Left ventricle myocardium superior (tissue), 1 donor: ENCODE measurements at places on chromosomes 1 and 21. TPM values are rescaled to one million over a fixed set of nuclear protein-coding genes. Genes with fewer than 3 reads are reported as not detected.

Gene ATP1A4
- total RNA-seq = not detected

DNA sequence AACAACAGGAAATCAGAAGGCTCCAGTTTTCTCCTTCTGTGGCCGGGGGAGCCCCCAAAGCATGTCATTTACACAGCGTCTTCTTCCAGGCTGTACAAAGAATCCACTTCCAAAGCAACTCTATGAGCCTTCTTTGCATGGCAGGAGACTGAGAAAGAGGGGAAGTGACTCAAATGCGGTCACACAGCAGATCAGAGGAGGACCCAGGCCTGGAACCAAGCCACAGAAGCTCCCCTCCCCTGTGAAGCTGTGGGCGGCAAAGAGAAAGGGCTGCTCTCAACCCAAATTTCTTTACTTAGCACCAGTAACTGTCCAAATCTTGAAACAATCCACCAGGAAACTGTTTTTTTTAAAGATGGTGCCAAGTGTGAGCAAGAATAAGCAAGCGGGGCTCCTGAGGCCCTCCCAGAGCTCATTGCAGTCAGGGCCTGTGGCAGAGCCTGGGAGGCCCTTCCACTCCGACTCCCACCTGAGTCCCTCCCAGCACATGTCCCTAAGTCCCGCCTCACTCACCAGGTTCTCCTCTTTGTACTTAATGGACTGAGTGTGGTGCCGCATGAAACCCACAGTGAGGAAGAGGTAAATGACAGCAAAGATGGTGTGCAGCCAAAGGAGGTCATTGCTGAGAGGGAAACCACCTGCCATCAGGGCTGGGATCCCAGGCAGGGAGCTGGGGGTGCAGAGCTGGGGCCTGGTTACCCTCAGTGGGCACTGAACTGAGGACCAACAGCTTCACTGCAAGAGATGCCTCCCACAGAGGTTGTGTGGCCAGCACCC is 15.9 kb downstream of the TMEM63A start:
- peak; percentile 13 for DNase-seq

DNA sequence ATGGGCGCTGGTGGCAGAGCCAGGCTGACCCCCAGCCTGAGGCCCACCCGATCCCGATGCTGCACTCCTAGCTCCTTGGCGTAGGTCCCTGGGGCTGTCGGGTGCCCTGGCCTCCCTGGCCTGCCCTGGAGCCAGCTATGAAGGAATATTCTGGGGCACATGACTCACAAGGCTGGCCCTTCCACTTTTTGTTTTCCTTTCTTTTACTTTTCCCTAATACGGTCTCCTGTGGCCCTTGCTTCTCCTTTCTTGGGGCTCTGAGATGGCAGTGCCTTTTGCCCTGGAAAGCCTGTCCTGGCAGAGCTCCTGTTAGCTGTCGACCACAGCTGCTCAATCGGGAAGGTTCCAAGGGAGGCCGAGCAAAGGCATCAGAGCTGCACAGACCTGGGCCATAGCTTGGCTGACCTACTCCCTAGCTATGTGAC is 22.1 kb downstream of the ARHGEF10L start:
- DNase-seq = peak; percentile 67

GRCh38 chr1:204074274-204075138 is 1.6 kb downstream of the SOX13 start:
- DNase-seq = peak; percentile 89

DNA sequence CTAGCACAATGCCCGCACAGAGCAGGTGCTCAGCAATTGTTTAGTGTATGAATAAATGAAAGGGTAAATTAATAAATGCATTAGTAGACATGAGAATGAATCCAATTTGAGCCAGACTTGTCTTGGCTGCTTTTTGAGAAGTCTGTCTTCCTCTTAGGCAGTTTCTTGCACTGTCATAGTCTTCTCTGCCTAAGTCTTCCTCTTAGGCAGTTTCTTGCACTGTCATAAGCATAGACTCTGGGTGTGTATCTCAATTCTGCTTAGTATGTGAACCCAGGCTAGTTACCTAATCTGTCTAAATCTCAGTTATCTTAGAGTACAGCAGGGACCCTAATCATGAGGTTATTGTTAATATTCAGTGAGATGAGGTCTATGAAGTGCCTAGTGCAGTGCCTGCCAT is 27.2 kb downstream of the NHLH2 start:
- no peak for DNase-seq

Gene DNAJC6
- 3.6 TPM for total RNA-seq

DNA sequence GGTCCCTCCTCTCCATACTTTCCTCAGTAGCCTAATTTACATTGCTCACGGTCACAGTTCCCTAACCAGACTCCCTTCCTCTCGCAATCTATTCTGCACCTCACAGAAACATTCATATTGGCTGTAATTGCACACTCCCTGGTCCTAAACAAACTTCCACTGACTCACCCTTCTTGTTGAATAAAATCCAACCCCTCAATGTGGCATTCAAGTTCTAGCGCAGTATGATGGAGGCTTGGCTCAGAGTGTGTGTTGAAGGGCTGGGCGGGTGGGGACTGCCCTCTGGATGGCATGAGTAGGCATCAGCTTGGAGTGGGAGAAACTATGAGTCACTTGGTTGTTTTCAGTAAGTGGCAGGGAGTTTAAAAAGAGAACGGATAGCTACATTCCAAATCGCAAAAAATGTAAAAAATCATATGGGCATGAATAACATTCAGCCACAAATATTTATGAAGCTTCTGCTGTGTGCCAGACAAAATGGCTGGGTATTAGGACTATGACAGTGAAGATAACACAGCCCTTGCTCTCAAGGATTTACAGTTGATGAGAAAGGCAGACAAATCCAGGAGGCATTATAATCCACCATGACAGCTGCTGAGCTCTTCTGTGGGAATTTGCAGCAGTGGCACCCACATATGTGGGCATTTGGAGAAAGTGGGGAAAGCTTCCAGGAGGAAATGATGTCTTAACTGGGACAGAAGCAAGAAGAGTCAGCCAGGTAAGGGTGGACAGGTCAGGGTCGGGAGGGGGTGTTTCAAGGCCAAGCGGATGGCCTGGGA is 42.2 kb upstream of the LYST start:
- no peak for DNase-seq

GRCh38 chr1:24318615-24319311 is 394 bp upstream of the GRHL3 start:
- no peak for DNase-seq

- DNase-seq = peak; percentile 29
Observed at GRCh38 chr1:226643611-226644540, 95.2 kb downstream of the ITPKB start.

DNA sequence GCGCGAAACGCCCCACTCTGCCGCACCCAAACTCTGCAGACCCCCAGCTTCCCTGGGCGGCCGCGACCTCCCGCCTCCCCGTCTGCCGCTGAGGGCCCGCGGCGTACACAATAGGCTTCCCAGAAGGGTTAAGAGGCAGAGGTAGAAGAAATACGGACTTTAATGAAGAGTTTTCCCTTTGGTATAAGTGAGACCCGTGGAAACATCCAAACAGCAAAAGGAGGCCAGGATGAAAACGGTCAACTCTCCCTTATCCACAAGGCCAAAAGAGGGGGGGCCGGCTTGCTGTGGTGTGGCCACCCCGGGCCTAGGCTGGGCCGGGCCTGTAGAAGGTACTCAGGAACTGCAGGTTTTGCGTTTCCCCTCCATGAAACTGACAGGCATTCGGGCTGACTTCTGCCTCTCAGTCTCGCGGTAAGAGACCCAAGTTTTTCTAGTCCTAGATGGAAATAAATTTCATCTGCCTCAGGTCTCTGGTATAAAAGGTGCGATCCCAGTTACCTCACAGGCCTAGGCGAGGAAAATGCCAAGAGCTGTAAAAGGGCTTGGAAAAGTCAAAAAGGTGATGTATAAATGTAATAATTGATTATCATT is 671 bp upstream of the PYGO2 start:
- peak; percentile 62 for DNase-seq

GRCh38 chr21:30044447-30045064 is 104.8 kb upstream of the GRIK1 start:
- DNase-seq = no peak

DNA sequence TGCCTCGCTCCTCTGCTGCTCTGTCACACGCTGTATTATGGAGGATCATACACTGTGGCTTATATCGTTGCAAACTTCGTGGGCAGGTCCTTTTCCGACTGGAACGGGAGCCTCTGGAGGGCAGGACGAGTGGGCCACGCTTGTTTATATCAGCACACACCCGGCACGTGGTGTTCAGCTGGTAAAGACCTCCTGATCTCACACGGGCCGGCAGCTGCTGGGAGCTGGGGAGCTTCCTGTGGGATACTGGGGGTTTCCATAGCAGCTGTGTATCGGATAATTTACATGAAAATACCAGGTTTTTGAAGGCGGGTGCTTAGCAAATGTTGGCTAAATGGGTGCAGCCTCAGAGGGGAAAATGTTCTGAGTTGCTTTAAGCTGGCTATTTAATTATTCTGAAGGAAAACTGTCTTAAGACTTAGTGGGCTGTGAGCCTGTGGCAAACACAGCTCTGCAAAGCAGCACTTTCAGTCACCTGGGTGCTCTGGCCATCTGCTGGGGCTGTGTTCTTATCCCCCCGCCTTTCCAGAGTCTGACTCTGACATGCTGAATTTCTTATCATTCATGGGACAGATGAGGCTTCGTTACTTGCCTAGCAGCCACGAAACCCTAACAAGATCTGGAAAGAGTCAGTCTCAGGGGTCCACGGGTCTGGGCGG is 103.6 kb upstream of the GCLM start:
- DNase-seq = peak; percentile 42

Gene KDF1
- 0.37 TPM for total RNA-seq

DNA sequence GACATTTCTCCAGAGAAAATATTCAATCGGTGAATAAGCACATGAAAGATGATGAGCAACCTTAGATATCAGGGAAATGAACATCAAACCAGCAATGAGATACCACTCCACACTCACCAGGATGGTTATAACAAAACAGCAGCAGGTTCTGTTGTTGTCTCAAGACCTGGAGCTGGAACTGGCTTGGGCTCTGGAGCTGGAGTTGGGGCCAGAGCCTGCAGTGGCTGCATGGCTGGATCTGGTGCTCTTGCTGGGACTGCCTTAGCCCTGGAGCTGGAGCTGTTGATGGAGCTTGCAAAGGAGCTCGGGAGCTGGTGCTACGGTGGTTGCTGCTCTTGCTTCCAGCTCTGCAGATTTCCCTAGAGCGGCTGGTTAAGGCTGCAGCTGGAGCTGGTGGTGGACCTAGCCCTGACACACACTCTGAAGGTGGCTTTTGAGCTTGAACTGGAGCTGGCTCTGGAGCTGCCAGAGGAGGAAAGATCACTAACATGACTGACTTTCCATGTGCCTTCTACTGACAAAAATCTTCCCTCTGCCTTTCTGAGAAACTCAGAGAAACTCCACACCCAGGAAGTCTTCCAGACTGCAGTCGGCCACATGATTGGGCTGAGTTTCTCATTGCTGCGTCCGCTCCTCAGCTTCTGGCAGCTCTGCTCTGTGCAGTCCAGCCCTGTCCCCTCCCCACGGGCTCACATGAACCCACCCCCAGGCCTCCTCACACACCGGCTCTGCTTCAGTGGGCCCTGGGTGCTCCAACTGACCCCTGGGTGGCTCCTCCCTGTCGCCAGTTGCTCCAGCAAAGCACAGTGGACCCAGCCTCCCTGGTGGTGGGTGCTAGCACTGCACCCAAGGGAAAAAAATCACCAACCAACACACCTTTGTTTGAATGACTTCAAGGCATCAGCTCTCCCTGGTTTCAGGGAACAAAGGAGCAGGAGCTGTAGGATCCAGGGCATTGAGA is 139.1 kb upstream of the FMN2 start:
- no peak for DNase-seq

Gene MYOG
- not detected for total RNA-seq

Gene GUCA2B
- not detected for total RNA-seq

DNA sequence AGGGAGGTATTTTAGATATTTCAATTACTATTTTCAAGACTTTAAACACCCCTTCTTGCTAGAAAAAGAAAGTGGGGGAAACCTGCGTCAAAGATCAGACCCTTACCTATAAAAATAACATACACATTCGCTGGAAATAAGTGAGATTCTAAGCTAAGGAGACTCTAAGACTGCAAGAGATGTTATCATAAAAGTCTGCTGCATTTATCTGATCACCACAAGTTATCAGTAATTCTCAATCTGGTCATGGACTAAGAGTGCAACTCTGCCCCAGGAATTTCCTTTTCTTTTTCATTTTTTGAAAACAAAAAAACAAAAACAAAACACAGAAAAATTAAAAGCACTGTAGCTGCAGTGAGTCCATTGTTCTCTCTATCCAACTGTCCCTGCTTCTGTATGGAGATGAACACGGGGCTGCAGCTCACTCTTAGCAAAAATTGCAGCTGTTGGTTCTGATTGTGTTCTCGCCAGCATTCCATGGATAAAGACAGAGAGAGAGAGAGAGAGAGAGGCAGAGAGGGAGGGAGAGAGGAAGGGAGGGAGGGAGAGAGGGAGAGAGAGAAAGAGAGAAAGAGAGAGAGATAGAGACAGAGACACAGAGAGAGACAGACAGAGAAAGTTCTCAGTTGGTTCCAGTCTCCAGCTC is 14.1 kb downstream of the XKR8 start:
- no peak for DNase-seq

Gene SHISA4
- 129 TPM for total RNA-seq
